ENCODE measurements at places on chromosomes 12 and 14.

GRCh38 chr12:81205416-81205815 is 127.5 kb downstream of the ACSS3 start:
- DNase-seq = no peak

GRCh38 chr14:57171363-57171762 is 97.3 kb downstream of the EXOC5 start:
- DNase-seq = no peak

GRCh38 chr12:94731733-94732360 is 81.5 kb upstream of the TMCC3 start:
- DNase-seq = no peak

DNA sequence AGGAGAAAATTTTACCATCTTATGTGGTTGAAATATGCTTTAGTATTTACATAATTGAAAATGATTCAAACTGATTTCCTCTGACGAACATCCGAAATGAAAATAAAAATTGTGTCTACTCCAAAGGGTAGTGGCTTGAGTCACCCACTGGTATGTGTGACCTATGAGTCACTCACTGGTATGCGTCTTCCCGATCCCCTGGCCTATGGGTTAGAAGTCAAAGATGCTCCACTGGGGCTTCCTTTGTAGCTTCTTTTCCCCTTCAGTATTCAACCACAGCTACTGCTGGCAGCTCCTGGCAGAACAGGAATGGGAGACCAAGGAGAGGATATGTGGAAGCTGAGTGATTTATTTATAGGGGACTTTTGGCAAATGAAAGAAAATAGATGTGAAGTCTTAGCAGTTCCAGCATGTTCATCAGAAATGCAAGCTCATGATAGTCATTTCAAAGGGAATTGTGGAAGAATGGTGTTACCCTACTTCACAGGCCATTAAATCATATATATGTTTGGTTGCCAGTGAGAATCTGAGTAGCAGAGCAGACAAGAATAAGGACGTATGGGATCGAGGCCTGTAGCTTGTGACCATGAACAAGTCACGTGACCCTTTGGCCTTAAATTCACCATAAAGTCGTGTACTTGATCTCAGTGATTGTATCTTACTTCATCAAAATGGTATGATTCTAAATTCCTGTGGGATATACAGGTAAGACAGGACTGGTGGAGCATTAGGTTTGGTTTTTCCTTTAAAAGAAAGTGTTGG is 108.3 kb downstream of the CRADD start:
- DNase-seq = no peak

DNA sequence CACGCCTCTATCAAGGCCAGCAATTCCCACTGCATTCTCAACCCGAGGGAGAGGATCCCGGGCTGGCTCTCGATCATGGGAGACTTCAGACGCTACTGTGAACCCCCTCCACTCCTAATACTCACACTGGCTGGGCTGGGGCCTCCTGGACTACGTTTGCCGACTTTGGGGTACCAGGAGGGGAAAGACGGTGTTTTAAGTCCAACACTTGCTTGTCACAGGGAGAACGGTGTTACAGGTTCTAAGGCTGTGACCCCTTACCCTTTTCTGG is 463 bp downstream of the NACA start:
- no peak for DNase-seq

DNA sequence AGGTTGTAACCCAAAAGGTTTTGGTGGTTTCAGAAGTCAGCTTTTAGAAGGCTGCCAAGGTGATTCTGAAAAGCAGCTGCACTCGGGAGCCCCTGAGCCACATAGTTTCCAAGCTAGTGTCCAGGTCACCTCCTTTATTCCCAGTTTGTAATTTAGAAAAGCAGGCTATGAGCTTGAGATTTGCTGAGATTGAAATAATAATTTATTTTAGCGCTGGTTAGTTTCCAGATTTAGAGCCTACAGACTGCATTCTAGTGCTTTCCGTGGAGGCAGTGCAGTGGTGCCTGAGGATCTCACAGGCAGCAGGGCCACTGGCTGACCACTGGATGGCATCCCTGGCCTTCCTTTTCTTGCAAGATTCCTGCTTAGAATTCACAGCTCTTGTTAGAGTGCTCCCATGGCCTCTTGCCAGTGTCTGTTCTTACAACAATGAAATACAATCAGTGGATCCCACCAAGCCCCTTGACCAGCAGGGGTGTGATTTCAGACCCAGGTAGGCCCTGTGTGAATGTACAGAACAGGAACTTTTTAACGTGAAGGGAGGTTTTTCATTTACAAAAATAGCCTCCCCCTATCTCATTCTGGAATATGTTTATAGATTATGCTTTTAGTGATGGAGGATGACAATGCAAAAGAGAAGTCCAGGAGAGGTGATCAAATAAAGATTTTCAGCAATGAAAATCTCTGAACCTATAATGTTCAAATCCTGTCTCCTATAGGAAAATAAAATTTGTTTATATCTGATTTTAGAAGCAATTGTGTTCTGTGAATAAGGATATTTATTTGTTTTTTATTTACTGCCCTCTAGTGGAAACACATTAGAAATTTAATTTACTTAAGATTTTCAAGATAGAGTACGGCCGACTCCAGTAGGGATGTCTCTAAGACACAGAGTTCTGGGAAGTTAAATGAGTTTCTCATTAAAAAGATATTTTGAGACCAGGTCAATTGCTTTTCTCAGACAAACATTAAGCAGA is 362.1 kb upstream of the STXBP6 start:
- no peak for DNase-seq

Measured in stimulated activated CD8-positive, alpha-beta memory T cell treated with anti-CD3 and anti-CD28 coated beads, Interleukin-15, amount 100 ng/mL, for 4 hours (primary cell).